AG08395 (cell line): ENCODE measurements at places on chromosomes 13 and 19.

DNA sequence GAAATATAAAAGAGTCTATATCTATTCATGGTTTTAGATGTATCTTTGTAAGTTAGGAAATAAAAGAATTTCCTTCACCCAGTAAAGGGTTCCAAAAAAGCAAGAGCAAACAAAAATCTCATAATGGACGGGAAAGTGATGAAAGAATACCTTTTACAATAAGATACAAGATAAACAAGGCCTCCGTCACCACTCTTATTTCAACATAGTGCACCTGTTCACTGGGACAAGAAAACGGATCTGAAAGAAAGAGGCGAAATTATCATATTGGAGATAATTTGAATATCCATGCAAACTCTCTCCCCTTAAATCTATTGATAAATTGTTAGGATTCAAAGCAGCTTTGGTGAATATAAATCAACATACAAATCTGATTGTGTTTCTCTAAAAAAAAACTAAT, 877 bp upstream of the NLRP11 start:
- no peak for DNase-seq

- DNase-seq, result no peak
Measured at GRCh38 chr13:107608736-107609135, 606.6 kb downstream of the LIG4 start.

GRCh38 chr13:29952245-29952644, 101.8 kb upstream of the UBL3 start:
- DNase-seq, result no peak

DNA sequence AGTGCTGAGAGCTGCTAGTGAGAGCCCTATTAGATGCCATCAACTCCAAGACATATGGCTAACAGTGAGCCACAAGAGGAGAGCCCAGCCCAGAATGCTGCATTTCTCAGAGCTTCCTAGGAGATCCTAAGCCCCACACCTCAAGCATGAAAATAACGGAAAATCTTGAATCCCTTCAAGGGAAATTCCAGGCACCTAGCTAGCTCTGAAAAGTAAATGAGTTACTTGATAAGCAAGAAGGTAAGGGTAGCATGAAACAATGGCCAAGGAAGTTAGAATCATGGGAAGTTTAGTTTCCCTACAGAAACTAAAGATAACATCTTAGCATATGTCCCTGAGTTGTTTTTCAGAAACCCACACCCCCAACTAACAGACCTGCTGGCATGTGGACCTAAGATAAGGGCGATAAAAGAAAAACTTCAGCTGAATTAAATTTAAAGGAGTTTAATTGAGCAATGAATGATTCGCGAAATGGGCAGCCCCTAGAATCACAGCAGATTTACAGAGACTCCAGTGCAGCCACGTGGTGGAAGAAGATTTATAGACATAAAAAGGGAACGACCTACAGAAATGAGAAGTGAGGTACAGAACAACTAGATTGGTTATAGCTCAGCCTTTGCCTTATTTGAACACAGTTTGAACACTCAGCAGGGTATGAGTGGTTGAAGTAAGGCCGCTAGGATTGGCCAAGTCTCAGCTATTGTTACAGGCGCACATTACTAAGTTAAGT, 301.3 kb upstream of the DACH1 start:
- no peak for DNase-seq

- DNase-seq, result peak; percentile 11
Measured at GRCh38 chr13:93398167-93399035, 171.8 kb downstream of the GPC6 start.

- no peak for DNase-seq
Measured at GRCh38 chr13:70694996-70695715, 586.9 kb upstream of the KLHL1 start.

GRCh38 chr13:97124915-97125809, 97.0 kb upstream of the MBNL2 start:
- peak; percentile 44 for DNase-seq

GRCh38 chr19:54179921-54180461, 7.0 kb upstream of the TMC4 start:
- DNase-seq, result no peak

DNA sequence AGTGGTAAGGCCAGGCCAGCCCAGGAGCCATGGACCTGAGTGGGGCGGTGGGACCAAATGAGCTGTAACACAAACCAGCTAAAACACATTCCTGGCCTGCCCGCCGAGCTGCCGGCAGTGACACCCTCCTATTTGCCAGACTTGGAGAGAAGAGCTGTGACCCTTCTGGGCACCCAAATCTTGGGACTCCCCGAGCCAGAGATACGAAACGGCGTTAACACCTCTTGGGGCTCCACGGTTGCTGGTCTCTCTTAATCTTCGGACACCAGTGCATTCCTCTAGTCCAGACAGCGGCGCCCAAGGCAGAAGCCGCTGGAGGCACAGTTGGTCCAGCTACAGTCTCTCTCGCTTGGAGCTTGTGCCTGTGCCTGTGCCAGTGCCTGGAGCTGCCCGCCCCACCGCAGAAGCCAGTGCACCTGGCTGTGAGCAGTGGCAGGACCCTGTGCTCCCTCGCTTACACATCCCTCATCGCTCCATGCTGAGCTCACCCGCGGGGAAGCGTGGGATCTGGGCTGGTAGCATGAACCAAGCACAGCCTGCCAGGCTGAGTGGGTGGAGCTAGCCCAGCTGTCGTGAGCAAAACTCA, 147.2 kb upstream of the KLHL1 start:
- DNase-seq, result no peak

GRCh38 chr19:31268751-31269383, 80.4 kb downstream of the TSHZ3 start:
- no peak for DNase-seq

- no peak for DNase-seq
Measured at GRCh38 chr19:30999726-31000125, 349.5 kb downstream of the TSHZ3 start.

DNA sequence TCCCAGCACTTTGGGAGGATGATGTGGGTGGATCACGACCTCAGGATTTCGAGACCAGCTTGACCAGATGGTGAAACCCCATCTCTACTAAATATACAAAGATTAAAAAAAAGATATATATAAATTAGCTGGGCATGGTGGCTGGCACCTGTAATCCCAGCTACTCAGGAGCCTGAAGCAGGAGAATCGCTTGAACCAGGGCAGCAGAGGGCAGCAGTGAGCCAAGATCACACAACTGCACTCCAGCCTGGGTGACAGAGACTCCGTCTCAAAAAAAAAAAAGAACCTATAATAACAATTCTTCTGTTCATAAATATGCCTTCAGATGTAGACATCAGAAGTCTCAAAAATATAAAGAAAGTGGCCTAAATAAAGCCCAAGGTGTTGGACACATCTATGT, 7.6 kb downstream of the ZNF737 start:
- DNase-seq, result no peak

- DNase-seq, result no peak
Measured at GRCh38 chr13:106680796-106681472, 113.0 kb upstream of the ARGLU1 start.

GRCh38 chr13:82011355-82011754, 1670.4 kb upstream of the SPRY2 start:
- DNase-seq, result no peak

- no peak for DNase-seq
Measured at GRCh38 chr13:114054264-114054663, 78.2 kb downstream of the RASA3 start.

GRCh38 chr19:28831462-28831861, 381.5 kb downstream of the UQCRFS1 start:
- DNase-seq, result no peak

GRCh38 chr13:59531571-59532091, 632.1 kb downstream of the DIAPH3 start:
- DNase-seq, result no peak

- DNase-seq, result no peak
Measured at GRCh38 chr13:105878119-105878700, 657.3 kb downstream of the EFNB2 start.

- no peak for DNase-seq
Measured at GRCh38 chr13:36495431-36495830, 63.1 kb downstream of the CCNA1 start.

DNA sequence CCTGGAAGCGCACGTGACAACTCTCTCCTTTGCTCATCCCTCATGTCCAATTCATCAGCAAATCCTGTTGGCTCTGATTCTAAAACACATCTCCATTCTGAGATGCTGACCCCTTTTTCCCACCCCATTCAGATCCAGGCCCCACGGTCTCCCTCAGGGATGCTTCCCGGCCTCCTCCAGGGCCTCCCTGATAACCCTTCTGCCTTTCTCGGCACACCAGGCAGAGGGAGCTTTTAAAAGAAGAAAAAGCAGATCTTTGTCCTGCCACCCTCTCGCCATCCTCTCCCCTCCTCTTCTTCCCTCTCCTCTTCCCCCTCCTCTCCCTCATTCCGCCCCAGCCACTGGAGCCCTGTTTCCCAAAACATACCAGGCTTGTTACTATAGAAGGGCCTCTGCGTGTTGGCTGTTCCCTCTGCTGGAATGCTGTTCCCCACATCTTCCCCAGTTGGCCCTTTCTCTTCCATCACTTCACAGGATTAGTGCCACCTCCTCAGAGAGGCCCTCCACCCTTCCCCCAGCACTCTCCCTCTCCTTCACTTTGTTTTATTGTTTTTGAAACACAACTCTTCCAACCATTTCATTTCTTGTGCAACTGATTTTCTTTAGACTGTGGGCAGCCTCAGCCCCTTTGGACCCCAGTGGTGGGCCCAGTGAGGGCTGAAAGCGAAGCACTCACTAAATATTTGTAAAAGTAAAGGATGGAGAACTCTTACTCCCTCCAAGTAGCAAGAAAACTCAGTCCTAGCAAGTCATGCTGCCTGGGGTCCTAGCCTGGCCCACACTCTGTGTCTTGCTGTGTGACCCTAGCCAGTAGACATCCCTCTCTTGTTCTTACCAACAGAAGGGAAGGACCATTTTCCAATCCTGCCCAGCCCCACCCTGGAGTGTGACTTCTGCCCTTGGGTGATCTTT, 2.5 kb upstream of the CRLF1 start:
- DNase-seq, result no peak

DNA sequence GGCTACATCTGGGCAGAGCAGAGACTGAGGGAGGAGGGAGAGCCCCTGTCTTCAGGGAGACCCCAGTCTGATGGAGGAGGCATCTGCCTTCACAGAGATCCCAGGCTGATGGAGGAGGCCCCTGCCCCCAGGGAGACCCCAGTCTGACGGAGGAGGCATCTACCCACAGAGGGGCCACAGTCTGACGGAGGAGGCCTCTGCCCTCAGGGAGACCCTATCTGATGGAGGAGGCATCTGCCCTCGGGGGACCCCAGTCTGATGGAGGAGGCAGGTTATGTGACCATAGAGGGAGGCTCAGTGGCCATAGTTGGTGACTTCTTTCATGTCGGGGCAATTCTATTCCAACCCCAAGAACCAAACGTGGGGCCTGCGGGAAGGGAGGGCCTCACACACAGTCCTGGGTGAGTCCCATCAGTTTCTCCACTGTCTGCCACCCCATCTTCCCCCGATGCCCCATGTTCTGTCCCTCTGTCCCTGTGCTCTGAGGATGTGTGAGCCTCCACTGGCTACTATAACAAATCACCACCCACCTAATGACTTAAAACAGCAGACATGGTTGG, 14.3 kb downstream of the MISP start:
- DNase-seq, result no peak

DNA sequence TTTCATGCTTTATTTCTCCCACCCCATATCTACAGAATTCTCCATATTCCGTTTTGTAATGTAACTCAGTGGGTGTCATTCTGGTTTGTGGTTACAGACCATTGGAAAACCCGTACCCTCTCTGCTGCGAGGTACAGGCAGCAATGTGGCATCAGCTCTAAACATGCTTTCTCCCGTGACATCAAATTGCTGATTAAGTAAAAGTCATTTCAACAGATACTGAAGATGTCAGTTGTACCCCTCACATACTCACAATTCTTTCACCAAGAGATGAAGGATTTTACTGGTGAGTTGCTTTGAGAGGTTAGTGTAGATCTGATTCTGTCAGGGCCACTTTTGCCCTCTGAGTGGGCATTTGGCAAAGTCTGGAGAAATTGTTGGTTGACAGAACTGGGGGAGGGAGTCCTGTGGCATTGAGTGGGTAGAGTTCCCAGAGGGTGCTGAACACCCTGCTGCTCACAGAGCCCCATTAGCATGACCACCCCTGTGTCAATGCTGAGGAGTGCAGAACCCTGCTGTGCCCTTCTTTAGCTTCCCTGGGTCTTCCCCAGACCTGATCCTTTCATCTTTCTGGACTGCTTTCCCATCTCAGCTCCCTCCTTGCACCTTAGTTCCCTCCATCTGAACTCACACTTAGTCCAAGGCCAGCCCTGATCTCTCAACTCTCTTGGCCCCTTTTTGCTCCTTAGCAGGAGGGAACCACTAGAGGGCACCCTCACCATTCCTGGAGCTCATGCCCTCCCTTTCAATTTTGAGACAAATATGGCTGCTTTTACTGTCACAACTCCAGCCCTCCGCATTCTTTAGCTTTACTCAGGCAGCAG, 39.9 kb upstream of the CEACAM8 start:
- peak; percentile 58 for DNase-seq

- DNase-seq, result no peak
Measured at GRCh38 chr19:31961667-31962066, 383.7 kb upstream of the ZNF507 start.

DNA sequence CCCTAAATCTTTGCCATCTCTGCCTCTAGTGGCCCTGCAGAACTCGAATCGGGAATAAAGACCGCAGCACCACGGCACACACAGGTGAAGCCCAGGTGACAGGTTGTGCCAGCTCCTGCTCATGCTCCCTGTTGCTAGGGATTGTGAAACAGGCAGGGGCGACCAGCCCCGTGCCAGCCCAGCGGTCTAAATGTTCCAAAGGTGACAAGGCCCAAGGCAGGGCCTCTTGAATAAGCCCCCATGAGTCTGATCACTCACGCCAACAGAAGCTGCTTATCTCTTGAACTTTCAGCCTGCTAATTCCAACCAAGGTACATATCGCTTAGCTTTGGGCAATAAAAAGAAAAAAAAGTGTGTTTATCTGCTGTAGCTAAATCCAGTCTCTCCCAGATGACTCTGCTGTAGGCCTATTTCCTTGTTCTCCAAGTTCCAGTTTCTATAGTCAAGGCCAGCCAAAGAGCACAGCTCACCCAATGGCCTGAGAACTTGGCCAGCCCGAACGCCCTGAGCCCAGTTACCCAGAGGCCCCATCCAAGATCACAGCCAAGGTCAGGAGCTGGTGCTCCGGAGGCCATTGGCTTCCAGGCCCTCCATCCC, 191.1 kb upstream of the GPR12 start:
- no peak for DNase-seq

DNA sequence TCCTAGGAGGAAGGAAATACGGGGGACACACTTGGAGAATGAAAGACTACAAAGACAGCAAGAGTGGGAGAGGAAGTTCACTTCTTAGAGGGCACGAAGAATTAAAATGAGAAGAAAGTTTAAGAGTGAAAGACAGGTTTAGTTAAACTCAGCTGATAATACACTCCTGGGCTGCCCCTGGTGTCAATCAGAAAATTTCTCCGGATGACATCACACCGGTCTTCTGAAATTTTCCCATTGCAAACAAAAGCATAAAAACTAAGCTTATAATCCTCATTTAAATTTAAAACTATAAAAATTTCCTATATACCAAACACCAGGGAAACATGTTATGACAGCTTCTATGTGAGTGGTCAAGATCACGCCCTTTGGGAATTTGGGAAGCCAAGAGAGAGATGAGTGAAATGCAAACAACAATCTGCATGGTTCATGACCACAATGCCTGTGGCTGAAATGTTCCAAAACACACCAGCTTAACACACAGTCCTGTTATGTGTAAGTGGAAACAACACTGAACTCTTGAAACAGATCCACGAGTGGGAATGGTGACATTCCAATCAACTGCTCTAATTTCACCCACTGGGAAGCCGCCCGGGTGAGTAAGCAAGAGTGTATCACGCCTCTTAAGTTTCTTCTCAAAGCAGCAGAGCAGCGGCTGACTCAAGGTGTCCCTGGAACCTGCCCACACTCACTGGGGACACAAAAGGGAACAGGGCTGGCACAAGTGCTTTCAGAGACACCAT, 49.0 kb downstream of the BRD4 start:
- DNase-seq, result peak; percentile 64

- no peak for DNase-seq
Measured at GRCh38 chr19:56838024-56838908, 2.3 kb downstream of the PEG3 start.
